Fibroblast of skin of right quadriceps (primary cell): ENCODE measurements at places on chromosomes 16 and 17.

GRCh38 chr16:47036201-47036600, 62.7 kb upstream of the DNAJA2 start:
- DNase-seq = no peak

- DNase-seq = no peak
Observed at GRCh38 chr17:40978575-40979151, 5.5 kb downstream of the KRT40 start.

- DNase-seq = no peak
Observed at GRCh38 chr17:77266213-77266612, 125.4 kb downstream of the SEC14L1 start.

DNA sequence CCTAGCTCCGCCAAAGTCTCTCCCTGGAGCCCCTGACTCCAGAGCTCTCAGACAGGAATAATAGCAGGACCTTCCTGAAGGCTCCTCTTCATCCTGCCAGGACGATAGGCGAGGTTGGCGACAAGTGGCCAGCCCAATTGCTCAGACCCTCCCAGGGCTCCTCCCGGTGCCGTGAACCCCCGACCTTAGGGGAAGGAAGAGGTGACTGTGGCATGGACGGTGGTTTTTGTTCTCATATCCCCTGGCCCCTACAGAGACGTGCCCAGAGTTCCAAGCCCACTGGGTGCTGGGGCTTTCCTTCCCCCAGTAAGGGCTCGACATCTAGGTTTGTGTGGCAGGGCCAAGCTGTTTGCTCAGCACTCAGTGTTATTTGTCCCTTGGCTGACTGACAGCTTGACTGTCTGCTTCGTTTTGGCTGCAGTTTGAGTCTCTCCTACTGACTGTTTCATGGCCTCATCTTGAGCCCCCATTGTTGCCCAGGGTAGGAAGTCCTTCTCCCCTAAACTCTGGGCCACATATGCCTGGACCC, 4.6 kb upstream of the ADCY7 start:
- DNase-seq = no peak
